ENCODE measurements at places on chromosomes 5 and 9.

- DNase-seq, result peak; percentile 52
These were observed 405.1 kb upstream of the KLF4 start for GRCh38 chr9:107894572-107895261.

GRCh38 chr5:28542987-28543386 is 1504.6 kb upstream of the CDH9 start:
- no peak for DNase-seq

DNA sequence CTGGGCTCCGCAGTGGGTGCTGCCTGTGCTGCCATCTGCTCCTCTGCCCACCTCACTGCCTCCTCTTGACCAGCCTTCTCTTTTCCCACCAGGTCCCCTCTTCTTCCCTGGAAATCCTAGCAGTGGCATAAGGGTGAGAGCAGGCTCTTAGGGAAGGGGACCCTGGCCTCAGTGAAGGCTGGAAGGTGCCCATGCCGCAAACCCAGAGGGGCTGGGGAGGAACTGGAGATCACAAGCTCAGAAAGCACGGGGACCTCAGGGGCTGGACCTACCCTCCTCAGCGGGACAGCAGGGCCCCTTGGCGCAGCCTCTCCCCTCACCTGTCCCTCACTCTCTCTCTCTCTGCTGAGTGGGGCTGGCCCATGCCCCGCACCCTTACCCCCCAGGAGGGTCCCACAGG is 144.4 kb upstream of the IRX2 start:
- no peak for DNase-seq

GRCh38 chr9:83219154-83219923 is 156.4 kb upstream of the RASEF start:
- peak; percentile 46 for DNase-seq

DNA sequence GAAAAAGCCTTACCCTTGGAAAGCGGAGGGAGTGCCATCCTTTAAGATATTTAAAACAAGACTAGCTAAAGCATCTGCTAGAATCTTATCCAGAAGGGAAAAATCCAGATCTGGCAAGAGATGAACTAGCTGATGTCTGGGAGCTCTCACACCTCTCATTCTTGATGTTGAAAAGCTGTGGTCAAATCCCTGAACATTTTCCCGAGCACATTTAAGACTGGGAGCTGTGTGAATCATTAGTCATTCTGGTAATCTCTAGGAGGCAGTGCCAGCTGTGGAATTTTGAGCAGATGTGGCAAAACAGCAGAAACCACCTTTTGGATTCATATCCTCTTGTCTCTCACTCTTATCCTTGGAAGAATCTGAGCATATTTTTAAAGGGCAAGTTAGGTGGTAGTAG is 218.0 kb downstream of the MAN2A1 start:
- DNase-seq, result peak; percentile 68

- peak; percentile 71 for DNase-seq
These were observed 33.3 kb downstream of the KCTD16 start for GRCh38 chr5:144203750-144204596.

DNA sequence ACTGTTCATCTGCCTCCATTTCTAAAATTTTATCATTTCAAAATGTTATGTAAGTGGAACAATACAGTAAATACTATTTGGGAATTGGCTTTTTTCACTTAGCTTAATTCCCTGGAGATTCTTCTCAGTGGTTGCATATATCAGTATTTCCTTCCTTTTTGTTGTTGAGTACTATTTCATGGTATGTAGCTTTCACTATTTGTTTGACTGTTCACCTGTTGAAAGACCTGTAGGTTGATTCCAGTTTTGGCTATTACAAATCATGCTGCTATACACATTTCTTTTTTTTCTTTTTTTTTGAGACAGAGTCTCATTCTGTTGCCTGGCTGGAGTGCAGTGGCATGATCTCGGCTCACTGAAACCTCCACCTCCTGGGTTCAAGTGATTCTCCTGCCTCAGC is 33.0 kb upstream of the PWWP2A start:
- DNase-seq, result no peak

- no peak for DNase-seq
These were observed 336.9 kb downstream of the ENC1 start for GRCh38 chr5:74303578-74303977.

DNA sequence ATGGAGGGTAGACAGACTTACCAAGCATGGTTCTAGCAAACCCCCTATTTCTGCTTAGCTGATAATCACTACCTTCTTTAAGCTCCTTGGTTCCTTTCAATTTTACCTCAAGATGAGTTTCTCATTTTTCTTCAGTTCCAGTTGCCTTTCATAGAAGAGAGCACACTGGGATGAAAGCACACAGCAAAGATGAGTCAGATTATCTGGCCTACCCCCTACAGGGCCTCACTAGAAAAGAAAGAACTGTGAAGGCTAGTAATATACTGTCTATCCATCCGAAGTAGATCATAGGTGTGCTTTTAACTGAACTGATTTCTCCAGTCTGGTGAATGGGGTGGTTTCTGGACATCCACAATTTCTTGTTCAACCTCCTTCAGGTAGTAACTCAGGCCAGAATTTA is 122.5 kb downstream of the TRPM3 start:
- peak; percentile 24 for DNase-seq

DNA sequence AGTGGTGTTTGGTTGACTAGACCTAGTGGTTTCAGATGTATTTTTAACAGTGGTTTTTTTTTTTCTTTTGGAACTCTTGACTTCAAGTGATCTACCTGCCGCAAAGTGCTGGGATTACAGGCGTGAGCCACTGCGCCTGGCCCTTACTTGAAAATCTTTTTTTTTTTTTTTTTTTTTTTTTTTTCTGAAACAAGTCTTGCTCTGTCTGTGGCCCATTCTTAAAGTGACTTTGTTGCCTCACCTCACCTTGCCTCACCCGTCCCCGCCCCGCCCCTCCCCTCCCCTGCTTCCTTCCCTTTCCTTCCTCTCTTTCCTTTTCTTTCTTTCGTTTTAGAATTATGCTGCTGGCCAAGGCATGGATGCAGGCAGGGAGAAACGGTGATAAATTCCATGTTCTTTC is 26.0 kb downstream of the GPBP1 start:
- DNase-seq, result no peak

- DNase-seq, result peak; percentile 82
These were observed 5.0 kb downstream of the RELL2 start for GRCh38 chr5:141641634-141642267.

DNA sequence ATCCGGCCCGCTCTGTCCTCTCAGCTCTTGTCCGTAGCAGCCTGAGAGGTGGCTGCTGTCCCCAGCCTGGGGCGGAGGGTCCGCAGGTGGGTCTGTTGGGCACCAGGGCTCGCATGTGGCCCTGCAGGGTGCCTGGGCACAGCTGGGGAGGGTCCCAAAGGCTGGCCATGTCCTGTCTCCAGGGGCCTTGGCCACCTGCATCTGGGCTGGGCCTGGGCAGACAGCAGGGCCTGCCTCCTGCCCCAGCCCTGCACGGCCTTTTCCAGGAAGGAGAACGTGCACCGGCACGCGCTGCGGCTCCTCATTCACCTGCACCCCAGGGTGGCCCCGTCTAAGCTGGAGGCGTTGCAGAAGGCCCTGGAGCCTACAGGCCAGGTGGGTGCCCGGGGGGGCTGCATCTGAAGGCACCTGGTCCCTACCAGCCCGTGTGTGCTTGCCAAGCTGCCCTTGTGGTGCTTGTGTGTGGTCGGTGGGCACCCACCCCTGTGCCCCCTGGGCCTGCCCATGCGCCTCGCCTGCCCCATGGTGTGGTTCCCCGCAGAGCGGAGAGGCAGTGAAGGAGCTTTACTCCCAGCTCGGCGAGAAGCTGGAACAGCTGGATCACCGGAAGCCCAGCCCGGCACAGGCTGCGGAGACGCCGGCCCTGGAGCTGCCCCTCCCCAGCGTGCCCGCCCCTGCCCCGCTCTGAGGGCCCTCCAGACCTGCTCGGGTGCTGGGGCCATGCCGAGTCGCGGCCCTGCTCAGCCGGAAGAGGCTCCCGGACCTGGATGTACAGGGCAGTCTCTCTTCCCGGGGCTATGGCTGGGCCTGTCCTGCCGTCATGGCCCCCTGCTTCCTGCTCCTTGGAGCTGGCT is 5.1 kb upstream of the TOR4A start:
- DNase-seq, result no peak

GRCh38 chr9:88230612-88231011 is 92.3 kb upstream of the SPATA31C2 start:
- DNase-seq, result peak; percentile 23

GRCh38 chr5:152465140-152465539 is 60.1 kb upstream of the NMUR2 start:
- no peak for DNase-seq
